NCI-H2081 (cell line): ENCODE measurements at places on chromosomes 3 and 15.
A peak's percentile ranks its signal among the peaks of the same experiment; 100 is the strongest.

GRCh38 chr3:37693511-37694283 lies 168.0 kb upstream of the CTDSPL start:
- DNase-seq = peak; percentile 4

DNA sequence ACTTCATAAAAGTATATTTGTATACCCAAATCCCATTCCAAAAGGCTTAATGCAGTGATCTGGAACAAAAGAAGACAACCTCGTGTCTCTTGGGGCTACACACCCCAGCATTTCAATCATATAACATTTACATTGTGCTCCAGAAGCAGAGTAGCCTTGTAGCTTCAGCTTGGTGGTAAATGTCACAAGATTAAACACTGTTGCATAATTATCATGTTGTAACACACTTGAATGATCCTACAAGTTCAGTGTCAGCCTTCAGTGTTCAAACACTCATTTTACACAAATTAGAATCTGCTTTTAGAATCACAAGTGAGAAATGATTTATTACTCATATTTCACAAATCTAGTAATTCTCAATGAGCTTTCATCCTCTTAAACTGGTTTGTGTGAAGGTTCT lies 122.6 kb downstream of the CNTN3 start:
- no peak for DNase-seq

DNA sequence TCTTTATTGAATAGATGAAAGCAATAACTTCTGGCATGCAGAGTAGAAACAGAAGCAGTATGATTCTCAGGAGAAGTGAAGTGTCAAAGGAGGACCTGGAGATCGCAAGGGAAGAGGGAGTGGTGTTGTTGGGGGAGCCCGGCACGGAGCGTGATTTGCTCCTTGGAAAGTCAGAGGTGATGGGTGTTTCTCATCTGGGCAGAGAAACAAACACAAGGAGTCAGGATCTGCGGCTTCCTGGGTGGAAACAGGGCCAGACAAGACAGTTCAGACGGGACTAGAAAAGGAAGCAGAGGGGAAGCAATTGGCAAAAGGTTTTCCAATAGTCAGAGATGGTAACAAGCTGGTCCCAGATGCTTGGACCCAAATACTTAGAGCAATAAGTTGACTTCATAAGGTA lies 34.4 kb upstream of the CCDC80 start:
- DNase-seq = no peak

DNA sequence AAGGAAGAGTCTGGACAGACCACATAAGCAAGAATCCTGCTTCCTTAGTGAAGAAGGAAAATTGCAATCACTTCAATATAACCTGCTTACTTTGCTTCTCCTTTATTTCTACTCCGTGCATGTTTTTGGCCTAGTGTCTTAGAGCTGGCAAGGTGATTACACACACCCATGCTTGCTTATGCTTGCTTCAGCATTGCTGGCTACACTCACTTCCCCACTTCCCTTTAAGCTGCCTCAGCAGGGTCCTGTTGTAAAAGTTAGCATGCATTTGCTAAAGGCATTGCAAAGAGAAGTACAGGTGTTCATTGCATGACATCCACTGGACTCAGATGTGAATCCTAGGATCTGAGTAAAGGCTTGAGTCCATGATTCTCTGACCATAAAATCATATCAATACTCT lies 47.5 kb upstream of the STT3B start:
- DNase-seq = no peak

DNA sequence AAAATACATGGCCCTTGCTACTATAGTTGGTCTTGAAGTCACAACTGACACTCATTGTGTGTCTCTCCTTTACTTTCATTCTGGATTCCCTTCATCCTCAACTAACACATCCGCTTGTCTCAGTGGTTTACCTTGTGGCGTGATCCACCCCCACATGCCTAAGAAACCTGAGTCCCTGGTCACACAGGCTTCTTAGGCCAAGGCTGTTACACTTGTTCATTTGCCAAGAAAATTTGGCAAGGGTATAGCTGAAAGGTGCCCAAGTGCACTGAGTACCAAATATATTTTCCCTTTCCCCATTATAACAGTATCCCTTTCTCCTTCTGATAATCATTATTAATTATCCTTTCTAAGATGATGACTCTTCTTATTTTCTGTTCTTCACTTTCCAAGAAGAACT lies 207.6 kb upstream of the STAC start:
- DNase-seq = no peak

DNA sequence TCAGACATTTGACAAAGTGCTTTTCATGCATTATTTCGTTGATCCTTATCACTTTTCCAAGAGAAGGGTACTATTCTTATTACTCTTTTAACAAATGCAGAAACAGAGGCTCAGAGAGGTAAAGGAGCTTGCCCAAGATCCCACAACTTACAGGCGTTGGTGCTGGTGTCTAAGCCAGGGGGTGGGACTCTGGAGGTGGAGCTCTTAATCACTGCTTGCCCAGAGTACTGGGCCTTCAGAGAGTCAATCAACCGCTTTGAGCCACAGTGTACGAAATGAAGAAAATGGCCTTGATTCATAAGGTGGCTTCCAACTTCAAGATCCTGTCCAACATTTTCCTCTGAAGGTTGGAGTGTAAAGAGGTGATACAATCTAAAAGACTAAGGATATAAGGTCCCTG lies 211.5 kb downstream of the NECTIN3 start:
- no peak for DNase-seq

DNA sequence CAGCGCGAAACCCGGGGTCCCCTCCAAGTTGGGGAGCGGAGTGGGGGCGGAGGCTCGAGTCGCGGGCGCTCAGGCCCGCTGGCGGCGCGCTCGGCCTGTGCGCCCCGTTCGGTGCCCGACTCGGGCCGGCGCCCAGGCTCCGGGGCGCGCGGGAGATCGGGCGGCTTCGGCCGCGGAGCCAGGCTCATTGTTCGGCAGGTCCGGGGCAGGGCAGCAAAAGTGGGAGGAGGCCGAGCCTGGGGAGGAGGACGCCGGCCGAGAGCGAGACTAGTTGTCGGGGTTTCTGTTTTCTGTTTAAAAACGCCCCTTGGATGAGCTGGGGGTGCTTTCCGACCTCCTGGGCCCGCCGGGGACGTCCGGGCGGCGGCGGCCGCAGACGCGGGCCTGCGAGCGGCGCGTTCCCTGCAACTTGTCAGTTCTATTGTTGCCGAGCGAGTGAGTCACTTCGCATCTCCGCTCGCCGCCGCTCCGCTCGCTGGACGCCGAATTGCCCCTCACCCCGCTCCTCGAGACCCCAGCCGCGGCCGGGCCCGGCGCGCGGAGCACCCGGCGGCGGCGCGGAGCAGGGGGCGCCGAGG lies 676 bp downstream of the TCF12 start:
- DNase-seq = peak; percentile 50

DNA sequence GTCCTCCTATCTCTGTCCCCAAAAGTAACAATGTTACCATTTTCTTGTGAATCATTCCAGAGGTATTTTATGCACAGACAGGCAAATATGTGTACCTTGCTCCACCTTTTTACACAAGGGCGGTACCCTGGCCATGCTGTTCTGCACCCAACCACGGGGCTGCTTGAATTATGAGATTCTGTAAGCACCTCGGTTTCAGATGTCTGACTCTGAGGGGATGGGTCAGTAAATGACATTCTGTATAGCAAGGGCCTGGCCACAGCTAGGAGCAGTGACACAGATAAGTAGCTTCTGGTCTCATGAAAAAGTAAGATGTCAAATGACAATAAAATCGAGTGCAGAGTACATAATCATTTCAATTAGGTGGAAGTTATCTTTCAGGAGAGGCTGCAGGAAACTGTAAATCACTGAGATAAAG lies 30.4 kb upstream of the FLNB start:
- DNase-seq = no peak

GRCh38 chr3:117616227-117616626 lies 906.6 kb downstream of the TUSC7 start:
- DNase-seq = no peak

DNA sequence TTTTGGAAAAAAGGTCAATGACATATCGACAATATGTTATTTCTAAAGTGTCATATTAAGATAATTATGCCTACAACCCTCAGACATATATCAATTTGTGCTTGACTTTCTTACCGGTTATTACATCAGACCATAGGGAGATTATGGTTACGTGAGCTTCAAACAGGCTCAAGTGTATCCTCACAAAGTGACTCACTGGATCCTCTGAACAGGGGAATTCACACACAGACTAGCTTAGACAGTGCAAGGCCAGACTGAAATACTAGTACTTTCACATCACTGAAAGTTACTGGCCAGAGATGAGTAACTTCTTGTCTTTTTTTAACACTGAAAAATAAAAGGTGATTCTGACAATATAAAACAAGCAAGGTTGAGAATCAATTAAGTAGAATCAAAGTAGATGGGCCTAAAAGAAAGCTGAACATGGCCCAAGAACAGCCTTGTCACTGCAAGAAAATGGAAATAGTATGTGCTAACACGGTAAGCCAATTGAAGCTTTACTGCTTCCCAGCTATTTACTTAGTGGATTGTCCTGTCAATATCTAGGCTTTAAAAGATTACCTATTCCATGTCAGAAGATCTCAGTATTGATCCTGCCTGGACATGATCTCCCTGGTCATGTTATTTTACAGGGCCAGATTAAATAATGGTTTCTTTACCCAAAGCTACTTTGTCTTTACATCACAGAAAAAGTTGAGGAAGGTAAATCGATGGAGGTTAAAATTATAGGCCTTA lies 848.6 kb downstream of the ROBO1 start:
- no peak for DNase-seq

- DNase-seq = no peak
These were observed 1.2 kb downstream of the DCLK3 start for GRCh38 chr3:36762918-36763849.

DNA sequence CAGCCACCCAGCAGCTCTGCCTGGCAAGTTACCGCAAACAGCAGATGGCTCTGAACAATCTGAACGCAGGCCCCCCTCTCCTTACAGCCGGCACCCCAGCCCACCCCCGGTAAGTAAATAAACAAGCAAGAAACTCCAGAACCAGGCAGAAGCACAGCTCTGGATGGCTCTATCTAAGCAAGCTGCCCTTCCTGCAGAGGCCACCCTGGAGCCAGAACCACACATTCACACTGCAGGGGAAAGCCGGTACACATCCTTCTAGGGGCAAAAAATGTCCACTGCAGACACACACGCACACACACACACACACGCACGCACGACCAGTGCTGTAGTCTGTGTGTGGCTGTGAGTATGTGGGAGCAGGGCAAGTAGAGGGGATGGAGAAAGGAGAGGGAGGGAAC lies 63.9 kb downstream of the ADCY5 start:
- no peak for DNase-seq

DNA sequence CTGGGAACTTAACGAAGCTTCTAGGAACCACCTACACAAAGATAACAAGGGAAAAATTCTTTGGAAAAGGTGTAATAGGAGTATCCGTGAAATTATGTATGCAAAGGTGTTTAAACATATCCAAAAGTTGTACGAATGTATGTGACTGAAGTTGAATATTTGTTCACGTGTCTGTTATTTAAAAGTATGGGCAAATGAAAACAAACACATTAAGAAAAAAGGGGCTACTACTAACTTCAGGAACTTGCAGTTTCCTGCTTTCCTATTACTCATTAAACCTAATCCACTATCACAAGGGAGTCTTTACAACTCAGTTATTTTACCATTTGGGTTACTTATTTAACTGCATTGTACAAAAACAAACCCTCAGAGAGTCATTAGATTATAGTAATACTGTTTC lies 33.9 kb upstream of the GRAMD1C start:
- no peak for DNase-seq

DNA sequence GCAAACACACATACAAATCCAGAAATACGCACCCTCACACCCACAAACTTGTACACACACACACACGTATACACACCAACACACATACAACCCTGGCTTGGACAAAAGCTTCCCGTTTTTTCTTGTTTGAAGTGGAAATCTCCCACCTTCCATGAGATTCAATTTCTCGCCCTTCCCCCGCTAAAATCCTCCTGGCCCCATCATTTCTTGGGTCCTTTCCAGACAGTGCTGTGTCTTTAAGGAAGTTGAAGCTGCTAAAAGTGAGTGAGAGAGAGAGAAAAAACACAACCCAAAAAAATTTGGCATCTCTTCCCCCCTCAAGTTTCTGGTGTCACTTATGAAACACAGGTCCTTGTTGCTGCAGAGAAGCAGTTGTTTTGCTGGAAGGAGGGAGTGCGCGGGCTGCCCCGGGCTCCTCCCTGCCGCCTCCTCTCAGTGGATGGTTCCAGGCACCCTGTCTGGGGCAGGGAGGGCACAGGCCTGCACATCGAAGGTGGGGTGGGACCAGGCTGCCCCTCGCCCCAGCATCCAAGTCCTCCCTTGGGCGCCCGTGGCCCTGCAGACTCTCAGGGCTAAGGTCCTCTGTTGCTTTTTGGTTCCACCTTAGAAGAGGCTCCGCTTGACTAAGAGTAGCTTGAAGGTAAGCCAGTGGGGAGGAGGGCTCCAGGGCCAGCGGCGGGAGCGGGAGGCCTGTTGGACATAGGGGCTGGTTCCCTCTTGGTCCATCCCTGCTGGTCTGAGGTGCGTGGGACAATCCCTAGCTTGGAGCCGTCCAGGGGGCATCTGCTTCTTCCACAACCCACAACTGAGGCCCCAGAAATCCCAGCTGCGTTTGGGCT lies at the start of gene ISLR:
Gene ISLR (plus strand): TSS at position 331 of the 839 bp plus-strand sequence. CDS start 1,149 bp downstream, outside the sequence.
- no peak for DNase-seq

DNA sequence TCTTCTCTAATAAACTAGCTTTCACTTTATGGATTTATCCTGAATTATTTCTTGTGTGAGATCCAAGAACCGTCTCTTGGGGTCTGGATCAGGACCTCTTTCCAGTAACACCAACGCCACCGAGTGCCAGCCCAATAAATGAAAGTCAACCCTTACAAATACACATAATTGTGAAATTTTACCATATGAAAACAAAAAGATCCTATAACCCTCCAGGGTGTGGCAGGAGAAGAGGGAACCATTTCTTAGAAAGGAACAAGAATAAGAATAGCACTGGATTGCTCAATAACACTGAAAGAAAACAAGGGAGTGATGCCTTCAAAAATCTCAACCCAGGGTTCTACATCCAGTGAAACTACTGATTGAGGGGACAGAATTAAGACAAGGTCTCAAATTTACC lies 51.6 kb upstream of the ACKR4 start:
- no peak for DNase-seq

GRCh38 chr15:100095541-100096247 lies 246.1 kb downstream of the ADAMTS17 start:
- no peak for DNase-seq

DNA sequence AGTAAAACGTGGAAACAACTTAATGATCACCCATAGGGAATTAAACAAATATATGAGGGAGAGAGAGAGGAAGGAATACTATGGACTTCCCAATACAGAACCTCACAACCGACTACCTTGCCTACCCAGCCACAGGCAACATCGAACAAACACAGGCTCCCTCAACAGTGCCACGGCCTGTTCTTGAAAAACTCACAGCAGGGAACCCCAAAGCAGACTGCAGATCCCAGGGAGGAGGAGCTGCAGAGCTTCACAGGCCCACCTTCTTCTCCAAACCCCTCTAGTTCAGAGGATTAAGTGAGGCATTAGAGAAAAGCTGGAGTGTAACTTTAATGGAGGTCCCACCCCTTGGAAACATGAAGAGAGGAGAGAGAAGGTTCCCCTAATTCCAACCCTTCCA lies 110.2 kb downstream of the ST8SIA2 start:
- DNase-seq = no peak
